ENCODE measurements at places on chromosomes 5 and 9.
A peak's percentile ranks its signal among the peaks of the same experiment; 100 is the strongest.

GRCh38 chr5:171623551-171624097 lies 162.0 kb upstream of the SMIM23 start:
- DNase-seq = no peak

- no peak for DNase-seq
Observed at GRCh38 chr5:43685252-43685950, 82.4 kb downstream of the NNT start.

- DNase-seq = no peak
Observed at GRCh38 chr5:80686757-80687156, 32.0 kb upstream of the DHFR start.

GRCh38 chr5:148794275-148794674 lies 32.1 kb upstream of the ADRB2 start:
- DNase-seq = no peak

DNA sequence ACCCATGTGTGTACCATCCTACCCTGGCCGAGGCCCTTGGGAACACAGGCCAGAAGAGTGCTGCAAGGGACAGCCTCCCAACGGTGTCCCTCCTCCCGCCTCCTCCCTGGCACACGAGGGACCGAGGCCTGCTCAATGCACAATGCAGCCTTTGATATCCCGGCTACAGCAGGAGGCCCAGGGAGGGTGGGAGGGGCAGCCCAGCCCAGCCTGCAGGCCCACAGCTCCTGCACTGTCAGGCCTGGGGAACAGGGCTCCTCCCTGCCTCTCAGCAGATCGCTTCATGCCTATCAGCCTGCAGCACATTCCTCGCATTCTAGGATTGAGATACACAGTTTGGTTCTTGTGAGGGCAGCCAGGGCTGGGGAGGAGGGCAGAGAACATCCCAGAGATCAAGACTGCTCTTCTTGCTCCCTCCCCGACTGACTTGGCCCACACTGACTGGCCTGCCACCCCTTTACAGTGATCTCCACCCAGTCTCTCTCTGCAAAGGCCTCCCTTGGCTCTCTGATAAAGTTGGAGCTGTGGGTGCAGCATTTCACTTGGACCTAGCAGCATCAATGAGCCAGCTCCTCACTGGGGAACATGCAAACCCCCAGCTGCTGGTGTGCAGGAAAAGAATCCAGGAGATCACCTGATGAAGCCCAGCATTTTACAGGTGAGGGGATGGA lies at the start of gene SH3TC2:
SH3TC2 (minus strand) TSS at position 46 of the 671 bp plus-strand sequence; CDS start at position 6, 40 bp downstream.
- no peak for DNase-seq

DNA sequence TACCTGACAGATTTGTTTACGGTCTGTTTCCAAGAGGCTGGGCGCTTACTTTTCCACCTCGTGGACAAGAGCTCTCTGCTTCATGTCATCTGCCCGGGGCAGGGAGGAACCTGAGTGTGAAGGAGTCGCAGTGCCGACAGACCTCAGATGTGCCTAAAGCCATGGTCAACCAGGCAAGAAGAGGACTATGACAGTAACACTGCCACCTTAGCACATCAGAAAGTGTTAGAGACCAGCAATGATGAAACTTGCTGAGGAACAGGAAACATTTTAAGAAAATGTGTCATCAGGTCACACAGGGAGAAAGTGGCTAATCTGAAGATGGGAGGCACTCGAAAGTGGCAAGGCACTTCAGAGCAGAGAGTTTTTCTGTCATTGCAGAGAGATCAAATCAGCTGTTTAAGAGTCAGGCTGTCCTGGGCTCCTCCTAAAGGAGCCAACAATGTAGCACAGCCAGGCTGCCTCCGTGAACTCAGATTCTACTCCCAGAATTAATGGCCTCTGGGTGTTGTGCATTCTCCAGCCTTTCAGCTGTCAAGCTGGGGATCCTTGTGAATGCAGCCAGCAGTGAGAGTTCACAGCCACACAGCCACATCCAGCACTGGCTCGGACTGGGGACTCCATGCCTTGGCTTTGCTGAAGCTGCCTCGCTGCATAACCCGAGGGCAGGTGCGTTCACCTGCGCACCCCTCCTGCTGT lies 94.6 kb downstream of the RAPGEF1 start:
- DNase-seq = no peak

- DNase-seq = no peak
Observed at GRCh38 chr5:167271081-167271480, 1020.4 kb upstream of the WWC1 start.

GRCh38 chr9:92493749-92494387 lies 11.6 kb upstream of the ASPN start:
- DNase-seq = no peak

GRCh38 chr5:169668732-169669131 lies 31.7 kb downstream of the DOCK2 start:
- no peak for DNase-seq

DNA sequence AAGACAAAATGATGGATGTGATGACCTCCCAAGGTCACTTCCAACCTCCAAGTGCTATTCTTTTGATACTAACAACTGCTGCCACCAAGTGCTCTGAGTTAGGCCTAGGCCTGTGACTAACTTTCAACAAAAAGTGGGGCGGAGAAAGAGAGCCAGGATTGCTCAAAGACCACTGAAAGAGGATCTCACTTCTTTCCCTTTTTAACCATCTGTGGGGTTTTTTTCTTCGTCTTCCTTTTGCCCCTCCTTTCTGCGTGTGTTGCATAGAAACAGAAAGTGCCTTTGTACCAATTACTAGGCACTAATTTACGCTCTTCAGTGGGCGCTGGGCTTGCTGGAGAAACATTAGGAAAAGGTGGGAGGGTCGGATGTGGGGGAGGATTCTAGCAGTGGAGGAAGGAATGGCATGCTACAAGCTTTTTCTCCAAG lies 8.0 kb downstream of the KLF9 start:
- no peak for DNase-seq

GRCh38 chr5:92561411-92561959 lies 1019.5 kb downstream of the NR2F1-AS1 start:
- DNase-seq = no peak

- DNase-seq = no peak
Observed at GRCh38 chr5:60703944-60704343, 4.0 kb upstream of the DEPDC1B start.

GRCh38 chr5:72185496-72186329 lies 78.4 kb downstream of the MAP1B start:
- no peak for DNase-seq

DNA sequence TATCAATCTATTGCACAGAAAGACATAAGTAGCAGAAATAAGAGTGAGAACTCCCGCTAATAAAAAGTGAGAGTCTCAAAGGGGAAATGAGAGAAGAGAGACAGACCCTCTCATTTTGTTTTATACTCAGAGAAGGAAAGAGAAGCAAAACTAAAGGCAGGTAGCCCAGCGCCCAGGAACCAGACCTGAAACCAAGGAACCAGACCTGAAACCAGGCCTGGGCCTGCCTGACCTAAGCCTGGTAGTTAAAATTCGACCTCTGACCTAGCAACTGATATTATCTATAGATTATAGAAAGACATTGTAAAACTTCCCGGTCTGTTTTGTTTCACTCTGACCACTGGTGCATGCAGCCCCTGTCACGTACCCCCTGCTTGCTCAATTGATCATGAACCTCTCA lies 134.5 kb upstream of the SEMA6A start:
- DNase-seq = no peak

DNA sequence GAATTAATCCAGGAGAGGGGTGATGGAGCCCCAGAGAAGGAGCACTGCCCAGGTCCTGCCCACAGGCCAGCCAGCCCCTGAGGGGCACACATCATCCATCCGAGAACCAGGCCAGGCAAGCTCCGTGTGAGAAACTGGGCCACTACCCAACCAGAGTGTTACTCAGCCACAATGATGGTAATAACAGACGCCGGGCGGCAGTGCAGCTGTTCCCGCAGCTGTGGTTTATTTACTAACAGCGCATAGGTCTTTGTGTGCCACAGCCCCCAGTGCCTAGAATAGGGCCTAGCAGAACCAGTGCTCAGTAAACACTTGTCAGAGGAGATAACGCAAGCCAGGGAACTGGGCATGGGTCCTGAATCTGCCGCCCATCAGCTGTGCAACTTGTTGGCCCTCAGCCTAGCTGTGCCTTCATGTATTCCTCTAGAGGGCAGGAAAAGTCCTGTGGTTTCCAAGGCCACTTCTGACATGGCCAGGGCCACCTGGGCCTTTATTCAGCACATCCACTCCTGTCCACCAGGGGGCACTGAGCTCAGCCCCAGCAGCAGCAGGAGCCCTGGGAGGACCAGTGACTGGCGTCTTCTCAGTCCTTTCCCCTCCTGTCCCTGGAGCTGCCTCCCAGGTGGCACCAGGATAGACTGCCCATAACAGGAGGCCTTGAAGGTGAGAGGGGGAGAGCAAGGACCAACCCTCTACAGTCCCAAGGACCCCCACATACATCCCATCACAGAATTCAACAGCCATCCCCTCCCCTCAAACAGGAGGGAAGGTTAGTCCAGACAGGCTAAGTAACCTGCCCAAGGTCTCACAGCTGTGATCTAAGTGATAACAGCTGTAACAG lies 2.1 kb downstream of the MXD3 start:
- DNase-seq = peak; percentile 87

- DNase-seq = no peak
Observed at GRCh38 chr5:5676218-5676617, 253.7 kb downstream of the ICE1 start.

GRCh38 chr5:133820507-133820906 lies 147.9 kb downstream of the C5orf15 start:
- no peak for DNase-seq

GRCh38 chr5:152147286-152147685 lies 222.6 kb upstream of the GLRA1 start:
- no peak for DNase-seq

DNA sequence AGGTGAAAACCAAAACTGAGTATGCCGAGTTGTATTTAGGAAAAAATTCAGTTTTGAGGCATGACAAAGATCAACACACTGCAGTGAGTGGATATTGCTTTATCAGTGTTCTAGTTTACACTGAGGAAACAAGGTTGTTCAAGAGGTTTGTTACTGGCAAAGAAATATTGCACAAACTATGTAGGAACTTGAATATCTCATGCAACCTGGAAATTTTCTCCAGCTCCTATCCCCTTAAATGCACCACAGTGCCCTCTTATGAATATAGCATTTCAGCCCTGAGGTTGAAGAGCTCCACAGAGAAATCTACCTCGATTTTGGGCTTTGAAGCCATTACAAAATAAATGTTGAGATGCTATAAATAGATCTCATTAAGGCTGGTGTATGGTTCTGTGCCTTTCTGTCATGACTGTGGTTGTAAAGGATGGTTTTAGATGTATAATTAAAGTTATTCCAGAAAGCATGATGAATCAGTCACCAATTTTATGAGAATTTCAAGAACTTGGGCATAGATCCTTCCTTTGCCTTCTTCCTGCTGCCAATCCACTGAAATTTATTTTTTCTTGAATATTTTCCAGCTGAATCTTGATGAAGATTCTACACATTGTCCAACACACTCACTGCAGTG lies 159.3 kb downstream of the SPATA31D1 start:
- DNase-seq = no peak

DNA sequence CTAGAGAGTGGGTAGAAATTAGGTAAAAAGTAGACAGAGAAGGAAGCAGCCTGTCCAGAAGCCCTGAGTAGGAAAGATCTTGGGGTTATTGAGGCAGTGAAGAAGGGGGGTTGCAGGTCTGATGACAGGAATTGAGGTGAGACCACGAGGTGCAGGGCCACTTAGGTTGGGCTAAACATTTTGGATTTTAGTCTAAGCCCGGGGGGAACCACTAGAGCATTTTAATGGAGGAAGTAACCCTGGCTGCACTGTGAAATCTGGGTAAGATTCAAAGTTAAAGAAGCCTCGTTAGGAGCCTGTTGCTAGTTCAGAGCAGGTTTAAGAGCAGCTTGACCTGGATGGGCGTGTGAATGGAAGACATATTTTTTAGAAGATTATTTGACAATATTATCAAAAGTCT lies 38.3 kb downstream of the MAP3K1 start:
- no peak for DNase-seq

DNA sequence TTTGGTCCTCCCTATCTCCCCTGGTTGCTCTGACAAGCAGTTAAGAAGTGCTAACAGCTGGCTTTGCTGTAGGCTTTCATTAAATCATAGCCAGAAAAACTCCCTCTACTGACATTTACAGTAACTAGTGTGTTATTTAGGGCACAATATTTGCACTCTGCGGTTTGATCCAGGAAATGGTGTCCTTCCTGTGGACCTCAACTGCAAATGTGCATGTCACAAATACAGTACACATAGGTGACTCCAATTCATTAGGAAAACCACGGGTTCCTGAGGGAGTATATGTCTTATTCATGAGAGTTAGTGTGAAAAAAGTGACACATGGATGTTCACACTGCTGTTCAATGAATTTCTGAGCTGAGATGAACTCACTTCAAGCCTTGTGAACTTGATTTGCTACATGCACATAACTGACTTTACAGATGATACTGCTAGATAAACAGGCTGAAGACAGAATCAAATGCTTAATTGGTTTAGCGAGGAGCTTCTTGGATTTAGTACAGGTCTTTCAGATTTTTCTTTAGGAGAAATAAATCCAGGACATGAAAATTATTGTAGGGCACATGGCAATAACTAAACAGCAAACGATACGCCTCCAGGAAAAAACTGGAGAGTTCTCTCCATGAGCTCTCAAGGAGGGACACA lies 281.5 kb downstream of the EFNA5 start:
- no peak for DNase-seq

DNA sequence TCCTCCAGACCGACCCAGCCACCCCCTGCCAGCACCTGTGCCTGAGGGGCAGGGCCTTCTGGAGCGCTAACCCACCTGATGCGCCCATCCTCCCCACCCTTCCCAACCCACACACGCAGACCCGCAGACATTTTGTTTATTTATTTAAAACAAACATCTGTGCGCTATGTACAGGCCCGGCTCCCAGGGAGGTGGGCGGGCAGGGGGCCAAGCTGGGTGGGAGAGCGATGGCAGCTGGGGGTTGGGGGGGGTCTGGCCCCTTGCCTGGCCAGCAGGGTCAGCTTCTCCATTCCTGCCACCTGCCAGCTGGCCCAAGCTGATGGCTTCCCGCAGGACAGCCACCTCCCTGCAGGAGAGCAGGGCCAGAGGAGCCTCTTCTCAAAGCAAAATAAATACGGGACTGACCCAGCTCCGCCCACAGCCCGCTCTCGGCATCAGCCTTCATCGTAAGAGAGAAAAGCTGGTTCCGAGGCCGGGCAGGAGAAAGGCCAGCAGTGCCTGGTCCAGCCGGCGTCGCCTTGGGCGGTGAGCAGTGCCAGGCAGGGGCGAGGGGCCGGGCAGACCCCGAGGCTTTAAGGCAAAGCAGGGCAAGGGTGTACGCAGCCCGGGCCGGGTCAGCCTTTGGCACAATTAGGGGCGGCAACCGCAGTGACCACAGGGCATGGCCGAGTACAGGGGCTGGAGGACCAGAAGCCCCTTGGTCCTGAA lies 10.9 kb upstream of the CLIC3 start:
- DNase-seq = no peak

GRCh38 chr9:25936031-25936430 lies 257.8 kb upstream of the TUSC1 start:
- DNase-seq = no peak

GRCh38 chr9:122394265-122395125 lies 23.7 kb downstream of the PTGS1 start:
- DNase-seq = peak; percentile 88

GRCh38 chr5:178839319-178839704 lies 20.4 kb upstream of the ZNF354B start:
- DNase-seq = peak; percentile 87

GRCh38 chr5:133112026-133112660 lies 60.3 kb downstream of the HSPA4 start:
- peak; percentile 12 for DNase-seq

- no peak for DNase-seq
Observed at GRCh38 chr5:179536676-179537075, 13.7 kb upstream of the RUFY1 start.

All from posterior vena cava (tissue), 2 donors.